Adipocyte (in vitro differentiated cells): ENCODE measurements at places on chromosomes 2 and 18.

GRCh38 chr2:100870652-100871531 lies 51.0 kb downstream of the NPAS2 start:
- DNase-seq, result no peak

DNA sequence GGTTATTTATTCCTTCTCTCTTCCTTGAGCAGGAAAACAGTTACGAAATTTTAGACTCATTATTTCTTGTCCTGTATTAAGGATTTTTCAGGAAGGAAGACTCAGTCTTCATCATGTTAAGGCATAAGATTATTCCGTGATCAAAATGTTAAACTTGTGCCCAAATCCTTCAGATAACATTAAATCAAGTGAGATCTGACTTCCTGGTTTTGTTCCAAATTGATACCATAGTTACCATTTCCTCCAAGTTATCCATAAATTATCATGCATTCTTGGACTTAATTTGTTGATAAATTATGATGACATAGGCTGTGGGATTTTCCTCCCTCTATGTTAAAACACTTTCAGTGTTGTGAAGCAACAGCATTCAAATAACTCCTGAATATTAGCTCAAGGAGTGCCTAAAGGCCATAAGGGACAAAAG lies 31.9 kb downstream of the EFEMP1 start:
- DNase-seq, result no peak

- no peak for DNase-seq
Observed at GRCh38 chr2:104975371-104975770, 62.5 kb upstream of the MRPS9 start.

DNA sequence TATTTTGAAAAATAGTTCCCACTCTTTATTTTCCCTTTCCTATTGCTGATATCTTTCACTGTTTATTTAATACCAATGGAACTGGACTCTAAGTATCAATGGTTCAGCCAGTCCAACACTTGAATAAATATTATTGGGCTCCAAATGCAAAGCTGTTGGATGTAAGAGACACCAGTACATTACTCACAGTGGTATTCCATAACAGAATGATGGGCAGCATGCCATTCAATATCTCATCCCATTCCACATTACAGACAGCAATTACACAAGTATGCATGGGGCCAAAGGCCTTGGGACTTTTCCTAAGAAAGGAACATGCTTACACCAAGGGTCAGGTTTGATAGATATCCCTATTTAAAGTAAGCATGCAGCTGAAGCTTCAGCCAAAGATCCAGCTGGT lies 231.9 kb downstream of the RND3 start:
- DNase-seq, result peak; percentile 25

DNA sequence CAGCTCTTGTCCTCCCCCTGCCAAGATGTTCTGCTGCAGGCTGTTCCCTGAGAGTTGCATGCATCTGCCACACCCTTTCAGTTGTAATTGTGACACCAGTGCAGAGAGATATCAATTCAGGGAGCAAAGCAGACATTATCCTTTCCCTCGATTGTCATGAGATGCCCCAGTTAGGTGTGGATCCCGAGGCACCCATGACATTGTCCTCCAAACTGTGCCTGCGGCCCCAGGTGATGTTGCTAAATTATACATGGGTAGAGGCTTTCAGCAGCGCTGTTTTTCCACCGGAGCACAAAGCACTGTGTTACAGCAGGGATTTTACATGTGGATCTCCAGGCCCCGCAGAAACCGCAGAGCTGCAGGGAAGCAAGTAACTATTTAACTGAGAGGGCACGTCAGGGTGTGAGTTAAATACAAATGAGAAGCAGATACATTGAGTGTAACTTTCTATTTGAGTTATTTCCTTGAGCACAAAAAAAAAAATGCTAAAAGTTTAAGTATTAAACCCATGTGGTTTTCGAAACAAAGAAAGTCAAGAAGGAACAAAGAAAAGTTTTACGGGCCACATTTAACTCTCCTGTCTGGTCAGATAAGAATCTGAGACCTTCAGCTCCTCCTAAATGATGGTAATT lies 90.3 kb upstream of the BCL2L11 start:
- no peak for DNase-seq

DNA sequence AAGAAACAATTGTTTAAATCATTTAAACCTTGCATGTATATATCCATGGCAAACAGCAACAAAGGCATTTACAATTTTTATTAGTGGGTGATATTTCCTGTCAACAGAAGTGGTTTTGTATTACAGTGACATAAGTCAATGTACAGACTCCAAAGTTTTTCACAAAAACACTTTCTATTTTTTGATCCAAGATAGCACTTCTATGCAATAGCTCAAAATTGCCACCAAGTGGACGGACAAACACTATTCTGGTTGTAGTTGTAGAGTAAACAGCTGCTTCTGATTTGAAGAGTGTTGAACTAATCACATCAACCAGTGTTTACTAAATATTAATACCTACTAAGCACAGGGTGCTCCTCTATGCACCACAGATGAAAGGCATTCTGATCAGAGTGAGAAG lies 421.4 kb downstream of the NCKAP5 start:
- peak; percentile 6 for DNase-seq

GRCh38 chr2:30230497-30231211 lies 680 bp upstream of the LBH start:
- DNase-seq, result peak; percentile 58

- DNase-seq, result peak; percentile 86
Observed at GRCh38 chr18:54392543-54393023, 34.9 kb downstream of the C18orf54 start.

DNA sequence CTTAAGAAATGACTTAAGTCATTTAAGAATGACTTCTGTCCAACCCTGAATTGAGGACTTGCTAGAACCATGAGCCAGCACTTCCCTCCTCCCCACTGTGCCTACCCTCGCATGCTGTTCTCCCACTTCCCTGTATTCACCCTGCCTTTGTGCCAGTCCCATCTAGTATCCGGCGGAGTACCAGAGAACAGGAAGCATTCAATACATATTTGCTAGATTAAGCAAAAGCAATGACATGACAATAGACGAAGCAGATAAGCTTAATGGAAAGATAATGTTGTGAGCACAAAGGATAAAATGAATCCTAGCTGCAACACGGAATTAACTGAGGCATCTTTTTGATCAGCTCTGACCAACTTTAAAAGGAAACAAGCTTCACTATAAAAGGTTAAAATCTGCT lies 328.5 kb downstream of the TDRD15 start:
- no peak for DNase-seq
